Activated naive CD4-positive, alpha-beta T cell (primary cell): ENCODE measurements at places on chromosomes 5 and 9.

DNA sequence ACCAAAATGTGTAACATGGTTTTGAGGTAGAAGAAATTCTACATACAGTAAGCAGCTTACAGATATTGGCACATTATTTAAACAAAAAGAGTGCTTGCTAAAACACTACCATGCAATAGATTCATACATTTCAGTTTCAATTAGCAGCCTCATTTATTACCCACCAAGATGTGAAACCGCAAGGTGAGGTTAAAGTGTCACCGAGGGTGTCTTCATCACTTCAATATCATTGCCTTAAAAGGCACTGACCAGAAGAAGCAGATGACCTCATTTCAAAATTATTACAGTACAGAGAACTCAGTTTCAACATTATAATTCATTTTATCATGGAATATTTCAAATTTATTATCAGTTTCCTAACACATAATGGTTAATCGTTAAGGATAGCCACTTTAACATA is 302.2 kb downstream of the ISL1 start:
- DNase-seq = no peak

DNA sequence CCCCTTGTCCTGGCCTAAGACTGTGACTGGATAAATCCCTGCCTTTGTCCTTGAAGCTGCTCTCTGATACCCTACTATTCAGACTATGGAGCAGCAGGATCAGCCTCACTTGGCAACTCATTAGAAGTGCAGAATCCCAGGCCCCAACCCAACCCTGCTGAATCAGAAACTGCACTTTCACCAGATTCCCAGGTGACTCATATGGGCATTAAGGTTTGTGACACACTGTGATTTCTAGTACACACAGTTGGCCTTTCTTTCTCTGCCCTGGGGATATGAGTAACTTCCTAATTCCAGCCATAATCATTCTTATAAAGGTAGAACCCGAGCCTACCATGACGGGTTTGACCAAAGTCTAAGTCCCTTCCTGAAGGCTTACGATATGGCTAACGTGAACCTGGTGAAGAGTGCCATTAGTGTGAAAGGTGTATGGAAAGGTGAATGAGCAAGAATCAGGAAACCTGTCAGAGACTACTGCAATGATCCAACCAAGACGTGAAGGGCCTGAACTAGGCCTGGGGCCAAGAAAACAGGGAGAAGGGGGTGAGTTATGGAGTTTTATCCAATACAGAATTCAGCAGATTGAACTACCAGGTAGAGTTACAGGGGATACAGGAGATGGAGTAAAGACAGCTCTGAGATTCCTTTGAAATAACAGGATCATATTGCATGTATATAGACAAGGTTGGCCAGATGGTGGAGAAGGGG is 533.0 kb downstream of the BNC2 start:
- no peak for DNase-seq

DNA sequence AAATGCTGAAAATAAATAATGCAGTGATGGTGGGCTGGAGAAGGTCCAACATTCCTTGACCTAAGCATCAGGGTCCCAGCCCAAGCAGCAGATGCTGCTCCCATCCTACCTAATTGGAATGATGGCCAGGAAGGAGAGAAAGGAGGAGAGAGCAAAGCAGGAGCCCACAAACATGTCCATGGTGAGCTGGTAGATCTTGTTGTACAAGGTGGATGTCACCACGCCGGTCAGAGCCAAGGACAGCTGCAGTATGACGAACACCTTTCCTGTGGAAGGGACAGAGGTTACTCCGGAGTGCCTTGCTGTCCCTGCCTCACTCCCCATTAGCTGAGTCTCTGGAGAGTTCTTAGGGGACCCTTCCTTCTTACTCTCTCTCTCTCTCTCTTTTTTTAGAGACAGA is 4.3 kb downstream of the SLC46A2 start:
- no peak for DNase-seq

DNA sequence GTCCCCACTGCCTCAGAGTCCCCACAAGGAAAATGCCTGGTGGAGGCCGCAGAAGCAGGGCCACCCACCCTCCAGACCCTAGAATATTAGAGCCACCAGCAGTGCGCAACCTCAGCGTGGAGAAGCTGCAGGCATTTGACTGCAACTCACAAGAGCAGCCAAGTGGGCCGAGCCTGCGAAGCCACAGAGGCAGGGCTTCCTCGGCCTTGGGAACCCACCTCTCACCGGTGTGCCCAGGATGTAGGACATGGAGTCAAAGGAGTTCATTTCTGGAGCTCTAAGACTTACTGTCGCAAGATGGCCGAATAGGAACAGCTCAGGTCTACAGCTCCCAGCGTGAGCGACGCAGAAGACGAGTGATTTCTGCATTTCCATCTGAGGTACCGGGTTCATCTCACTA is 397.9 kb upstream of the PIK3R1 start:
- DNase-seq = no peak

- no peak for DNase-seq
These were observed 137.1 kb downstream of the ADAMTS2 start for GRCh38 chr5:179207920-179208705.
